GM23338 (cell line): ENCODE measurements at places on chromosomes 12 and 14.

GRCh38 chr14:61140271-61140670 is 140.9 kb downstream of the TMEM30B start:
- no peak for DNase-seq

- peak; percentile 48 for DNase-seq
These were observed 135.5 kb upstream of the CDKN3 start for GRCh38 chr14:54261283-54261682.

DNA sequence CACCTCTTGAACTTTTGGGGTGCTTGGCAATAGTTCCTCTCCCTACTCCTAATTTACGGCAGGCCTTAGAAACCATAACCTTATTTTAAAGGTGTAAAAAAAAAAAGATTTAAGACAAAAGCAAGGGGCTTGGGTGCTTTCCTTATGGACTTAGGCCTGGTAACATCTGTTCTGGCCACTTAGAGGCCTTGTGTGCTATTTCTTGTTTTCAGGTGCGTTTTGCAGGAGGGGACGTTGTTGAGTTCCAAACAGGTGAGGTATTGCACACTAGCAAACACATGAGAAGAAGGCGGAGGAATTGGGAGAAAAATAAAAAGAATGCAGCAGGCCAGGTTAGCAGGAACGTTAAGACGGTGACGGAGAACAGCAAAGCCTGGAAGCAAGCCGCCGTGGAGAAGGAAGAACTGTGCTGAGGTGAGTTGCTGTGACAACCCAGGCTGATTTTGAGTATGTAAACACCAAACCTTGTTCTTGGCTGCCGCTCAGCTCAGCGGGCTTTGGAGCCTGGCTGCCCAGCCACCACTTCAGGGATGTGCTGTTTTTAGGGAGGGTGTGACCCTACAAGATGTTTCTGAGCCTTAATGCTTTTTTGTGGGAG is 17.3 kb downstream of the EMG1 start:
- DNase-seq, result no peak

GRCh38 chr12:85152311-85152729 is 116.2 kb downstream of the LRRIQ1 start:
- DNase-seq, result no peak

GRCh38 chr12:70049596-70050360 is 193.5 kb upstream of the CNOT2 start:
- DNase-seq, result no peak

DNA sequence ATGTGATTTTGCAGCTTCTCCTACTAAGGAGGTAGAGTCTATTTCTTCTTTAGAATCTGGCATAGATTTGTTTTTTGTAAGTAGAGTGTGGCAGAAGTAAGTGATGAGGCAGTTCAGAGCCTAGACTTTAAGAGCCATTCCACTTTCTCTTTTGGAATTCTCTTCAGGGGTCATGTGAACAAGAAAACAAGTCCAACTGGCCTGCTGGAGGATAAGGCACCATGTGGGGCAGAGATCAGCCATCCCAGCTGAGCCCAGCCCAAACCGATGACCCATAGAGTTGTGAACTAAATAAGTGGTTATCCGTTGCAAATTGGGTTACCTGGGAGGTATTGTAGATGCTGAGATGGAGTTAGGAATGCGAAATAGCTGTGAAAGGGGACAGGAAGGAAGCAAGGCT is 60.3 kb upstream of the TBPL2 start:
- no peak for DNase-seq

- no peak for DNase-seq
These were observed 521 bp upstream of the GMFB start for GRCh38 chr14:54489318-54489683.

- no peak for DNase-seq
These were observed 13.7 kb downstream of the HNRNPC start for GRCh38 chr14:21255385-21256101.

- peak; percentile 8 for DNase-seq
These were observed 319.4 kb downstream of the KCNC2 start for GRCh38 chr12:74890237-74890599.

GRCh38 chr12:43008953-43009845 is 419.7 kb upstream of the PRICKLE1 start:
- DNase-seq, result peak; percentile 15

- DNase-seq, result no peak
These were observed 95.1 kb upstream of the NRXN3 start for GRCh38 chr14:78075033-78075432.

DNA sequence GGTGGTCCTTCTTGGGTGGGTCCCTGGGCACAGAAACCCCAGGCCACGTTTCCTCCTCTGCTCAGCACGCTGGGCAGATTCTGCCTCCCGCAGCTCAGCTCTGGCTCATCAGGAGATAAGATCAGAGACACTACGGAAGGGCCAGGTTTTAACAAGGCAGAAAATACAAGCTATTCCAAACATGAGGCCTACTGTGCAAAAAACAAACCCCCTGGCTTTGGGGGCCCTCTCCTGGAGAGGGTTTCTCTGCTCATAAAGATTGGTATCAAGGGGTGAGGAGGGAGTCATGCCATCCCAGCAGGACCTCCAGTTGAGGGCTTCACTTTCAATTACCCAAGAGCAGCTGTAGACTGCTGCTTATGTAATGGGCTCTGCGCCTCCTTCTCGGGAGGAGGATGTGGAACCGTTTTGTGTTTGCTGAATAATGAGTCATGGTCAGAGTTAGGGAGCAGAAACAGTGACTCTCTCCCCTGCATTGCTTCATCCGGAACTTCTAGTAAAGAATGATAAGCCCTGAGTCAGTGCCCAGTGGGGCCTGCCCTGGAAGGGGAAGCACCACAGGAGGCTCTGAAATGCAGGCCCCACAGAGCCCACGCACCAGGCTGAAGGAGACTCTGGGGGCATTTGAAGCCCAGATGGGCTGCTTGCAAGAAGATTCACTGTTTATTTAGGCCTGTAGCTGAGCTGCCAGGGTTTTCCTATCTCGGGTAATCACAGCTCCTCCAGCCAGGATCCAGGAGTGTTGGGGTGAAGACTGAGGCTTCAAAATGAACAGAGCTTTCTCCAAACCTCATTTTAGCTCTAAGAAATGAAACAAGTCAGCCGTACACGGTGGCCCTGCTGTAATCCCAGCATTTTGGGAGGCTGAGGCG is 79.3 kb downstream of the SSPN start:
- peak; percentile 8 for DNase-seq

DNA sequence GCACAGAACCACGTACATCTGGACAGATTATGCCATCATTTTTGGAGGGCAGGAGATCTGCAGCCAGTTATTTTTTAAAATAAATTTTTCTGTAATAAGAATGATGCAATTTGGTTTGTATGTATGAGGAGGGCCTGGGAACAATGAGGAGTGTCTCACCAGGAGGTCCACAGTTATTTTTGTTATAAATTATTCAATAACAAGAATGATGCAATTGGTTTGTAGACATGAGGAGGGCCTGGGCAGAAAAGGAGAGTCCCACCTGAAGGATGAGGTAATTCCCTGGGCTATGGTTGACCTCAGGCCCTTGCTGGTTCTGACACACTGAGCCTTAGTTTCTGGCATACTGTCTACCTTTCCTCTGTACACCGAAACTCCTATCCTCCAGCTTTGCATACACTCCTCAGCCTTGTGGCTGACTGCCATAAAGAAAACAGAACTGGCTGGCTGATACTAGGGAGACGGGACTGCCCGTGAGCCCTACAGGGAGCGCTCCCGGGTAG is 9.0 kb upstream of the DCD start:
- DNase-seq, result peak; percentile 4

DNA sequence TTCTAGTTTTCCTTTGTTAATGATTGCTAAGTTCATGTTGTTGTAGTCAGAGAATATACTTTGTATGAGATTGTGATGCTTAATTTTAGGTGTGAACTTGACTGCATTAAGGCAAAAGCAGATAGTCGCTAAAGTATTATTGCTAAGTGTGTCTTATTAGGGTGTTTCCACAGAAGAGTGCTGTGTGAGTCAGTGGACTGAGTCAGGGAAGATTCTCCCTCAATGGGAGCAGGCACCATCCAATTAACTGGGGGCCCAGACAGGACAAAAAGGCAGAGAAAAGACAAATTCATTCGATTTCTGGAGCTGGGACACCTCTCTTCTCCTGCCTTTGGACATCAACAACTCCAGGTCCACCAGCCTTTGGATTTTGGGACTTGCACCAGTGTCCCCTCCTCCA is 48.5 kb downstream of the BAZ1A start:
- no peak for DNase-seq

DNA sequence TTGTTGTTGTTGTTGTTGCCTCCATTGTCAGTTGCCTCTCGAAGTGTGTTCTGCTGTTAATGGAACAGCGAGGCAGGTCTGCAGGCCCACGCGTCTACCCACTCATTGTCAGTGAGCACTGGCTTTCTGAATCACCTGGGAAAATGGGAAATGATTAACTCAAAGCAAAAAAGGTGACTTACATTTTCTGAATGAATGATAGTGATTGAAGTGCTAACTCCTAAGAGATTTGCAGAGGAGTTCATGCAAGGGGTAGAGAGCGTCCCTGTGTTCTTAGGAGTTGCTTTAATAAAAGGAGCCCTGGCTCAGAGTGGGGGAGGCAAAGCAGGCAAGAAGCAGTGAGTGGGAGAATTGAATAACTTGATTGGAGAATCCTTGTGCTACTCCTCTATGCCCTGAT is 177.6 kb downstream of the CAND1 start:
- no peak for DNase-seq

GRCh38 chr14:51780006-51780692 is 80.3 kb upstream of the GNG2 start:
- DNase-seq, result peak; percentile 89

- no peak for DNase-seq
These were observed 11.6 kb upstream of the JPH4 start for GRCh38 chr14:23590198-23590597.

GRCh38 chr12:128606051-128606450 is 217.7 kb downstream of the SLC15A4 start:
- no peak for DNase-seq

DNA sequence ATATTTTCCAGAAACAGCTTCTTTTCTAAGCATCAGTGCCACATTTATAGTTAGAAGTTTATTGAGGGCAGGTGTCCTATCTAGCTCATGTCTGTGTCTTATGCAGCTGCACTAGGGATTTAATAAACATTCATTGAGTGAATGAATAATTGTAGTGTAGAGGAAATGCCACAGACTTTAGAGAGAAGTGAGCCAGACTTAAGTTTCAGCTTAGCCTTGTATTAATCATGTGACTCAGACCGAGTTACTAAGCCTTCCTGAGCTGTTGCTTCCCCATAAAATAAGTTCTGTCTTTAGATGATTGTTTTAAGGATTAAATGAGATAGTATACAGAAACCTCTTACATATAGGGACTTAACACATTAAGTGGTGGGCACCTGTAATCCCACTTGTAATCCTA is 236.1 kb upstream of the DDHD1 start:
- DNase-seq, result no peak

GRCh38 chr12:99257672-99258071 is 389.9 kb upstream of the GARIN6 start:
- no peak for DNase-seq

- no peak for DNase-seq
These were observed 370.5 kb upstream of the PDE3A start for GRCh38 chr12:19997656-19998400.

DNA sequence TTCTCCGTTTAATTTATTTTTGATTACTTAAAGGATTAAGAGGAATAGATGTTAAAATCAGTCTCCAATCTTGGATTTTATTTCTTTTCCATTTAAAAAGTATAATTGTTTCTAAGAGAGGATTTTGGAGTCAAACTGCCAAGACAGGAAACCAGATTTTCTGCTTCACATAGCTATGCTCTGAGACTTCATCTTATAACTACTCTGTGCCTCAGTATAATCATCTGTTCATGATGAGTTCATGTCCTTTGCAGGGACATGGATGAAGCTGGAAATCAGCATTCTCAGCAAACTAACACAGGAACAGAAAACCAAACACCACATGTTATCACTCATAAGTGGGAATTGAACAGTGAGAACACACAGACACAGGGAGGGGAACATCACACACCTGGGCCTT is 9.0 kb upstream of the TAS2R31 start:
- DNase-seq, result no peak

DNA sequence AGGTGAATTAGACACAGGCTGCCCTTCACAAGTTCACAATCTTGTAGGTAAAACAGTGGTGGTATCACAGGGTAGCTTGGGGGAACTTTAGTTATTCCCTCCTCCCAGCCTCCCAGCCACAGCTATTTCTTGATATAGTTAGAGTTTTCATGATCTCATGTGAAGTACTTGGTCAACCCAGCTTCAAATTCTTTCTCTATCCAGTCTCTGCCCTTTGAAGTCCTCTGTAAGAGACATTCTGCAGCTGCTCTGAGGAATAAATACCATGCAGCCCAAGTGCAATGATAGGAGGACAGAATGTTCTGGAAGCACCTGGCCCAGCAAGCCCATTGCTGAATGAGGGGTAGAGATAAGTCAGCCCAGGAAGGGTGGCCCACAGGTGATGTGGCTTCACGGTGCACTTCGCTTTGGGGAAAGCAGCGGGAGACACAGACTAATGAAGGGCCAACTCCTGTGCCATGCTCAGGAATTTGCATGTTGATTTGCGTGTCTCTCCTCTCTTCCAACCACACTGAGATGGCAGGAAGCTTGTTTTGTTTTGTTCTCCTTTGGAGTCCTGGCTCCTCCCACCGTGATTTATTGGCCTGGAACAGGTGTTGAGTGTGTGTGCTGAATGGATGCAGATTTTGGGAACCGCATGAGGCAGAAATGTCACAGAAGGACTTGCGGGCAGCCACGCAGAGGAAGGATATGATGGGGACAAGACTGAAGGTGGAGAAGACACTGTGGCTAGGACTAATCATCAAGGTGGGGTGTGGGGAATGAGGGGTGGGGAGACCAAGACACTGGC is 8.0 kb upstream of the TXNRD1 start:
- no peak for DNase-seq

GRCh38 chr12:131796411-131796736 is 31.8 kb upstream of the MMP17 start:
- no peak for DNase-seq

- DNase-seq, result no peak
These were observed 124.1 kb downstream of the ARMH4 start for GRCh38 chr14:58027904-58028303.

- DNase-seq, result no peak
These were observed 77.5 kb downstream of the PELI2 start for GRCh38 chr14:56195704-56196103.

DNA sequence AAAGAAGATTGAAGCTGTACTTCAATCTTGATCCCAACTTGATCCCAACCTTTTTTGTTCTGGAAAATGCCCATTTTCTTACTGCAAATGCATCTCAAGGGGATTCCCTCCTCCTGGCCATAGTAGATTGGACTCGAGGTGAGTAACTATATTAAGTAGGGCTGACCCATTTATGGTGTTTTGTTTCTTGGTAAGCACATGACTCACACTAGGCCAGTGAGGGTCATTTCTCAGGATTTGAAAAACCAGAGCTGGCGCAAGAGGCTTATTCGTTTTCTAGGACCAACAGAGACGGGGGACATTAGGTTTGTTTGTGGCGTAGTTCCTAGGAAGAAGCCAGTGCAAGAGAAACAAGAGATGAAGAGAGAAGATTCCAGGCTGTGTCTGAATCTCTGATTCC is 51.4 kb downstream of the MRPL42 start:
- no peak for DNase-seq

- peak; percentile 41 for DNase-seq
These were observed 96.4 kb downstream of the NTN4 start for GRCh38 chr12:95694136-95694535.
